ENCODE measurements at places on chromosomes 12 and 14.

GRCh38 chr14:88188745-88189416, 134.2 kb downstream of the KCNK10 start:
- DNase-seq, result no peak

DNA sequence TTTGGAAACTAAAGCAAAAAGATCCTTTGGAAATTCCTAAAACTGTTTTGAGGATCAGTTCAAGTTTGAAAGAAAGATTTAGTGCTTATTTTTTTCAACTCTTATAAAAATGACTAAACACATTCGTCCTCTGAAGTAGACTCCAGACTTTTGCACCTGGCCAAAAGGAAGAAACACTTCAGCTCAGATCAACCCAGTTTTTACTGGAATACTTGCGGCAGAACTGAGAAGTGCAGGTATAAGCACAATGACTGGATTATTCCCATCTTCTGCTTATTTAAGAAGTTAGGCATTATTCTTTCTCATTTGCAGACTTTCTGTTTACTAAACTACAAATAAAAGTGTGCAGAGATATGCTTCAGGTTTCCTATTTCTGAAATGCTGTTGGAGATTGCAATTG, 41.9 kb downstream of the PDE6H start:
- DNase-seq, result no peak

DNA sequence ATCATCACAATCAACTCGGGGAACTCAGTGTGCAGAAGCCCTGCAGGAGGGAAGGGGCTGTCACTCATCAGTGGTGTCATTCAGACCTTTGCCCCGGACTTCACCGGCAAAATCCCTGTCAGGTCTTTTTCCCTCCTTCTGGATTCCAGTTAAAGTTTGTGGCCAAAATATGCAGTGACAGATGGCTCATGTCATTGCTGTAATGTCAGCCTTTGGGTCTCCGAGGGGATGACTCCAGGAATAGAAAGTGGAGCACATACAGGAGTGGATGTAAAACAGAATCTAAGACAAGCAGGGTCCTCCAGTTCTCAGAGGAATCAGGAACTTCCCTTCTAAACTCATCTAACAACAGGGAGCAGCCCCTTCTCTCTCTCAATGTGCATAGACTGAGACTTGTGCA, 130.3 kb upstream of the RASSF8 start:
- DNase-seq, result no peak

DNA sequence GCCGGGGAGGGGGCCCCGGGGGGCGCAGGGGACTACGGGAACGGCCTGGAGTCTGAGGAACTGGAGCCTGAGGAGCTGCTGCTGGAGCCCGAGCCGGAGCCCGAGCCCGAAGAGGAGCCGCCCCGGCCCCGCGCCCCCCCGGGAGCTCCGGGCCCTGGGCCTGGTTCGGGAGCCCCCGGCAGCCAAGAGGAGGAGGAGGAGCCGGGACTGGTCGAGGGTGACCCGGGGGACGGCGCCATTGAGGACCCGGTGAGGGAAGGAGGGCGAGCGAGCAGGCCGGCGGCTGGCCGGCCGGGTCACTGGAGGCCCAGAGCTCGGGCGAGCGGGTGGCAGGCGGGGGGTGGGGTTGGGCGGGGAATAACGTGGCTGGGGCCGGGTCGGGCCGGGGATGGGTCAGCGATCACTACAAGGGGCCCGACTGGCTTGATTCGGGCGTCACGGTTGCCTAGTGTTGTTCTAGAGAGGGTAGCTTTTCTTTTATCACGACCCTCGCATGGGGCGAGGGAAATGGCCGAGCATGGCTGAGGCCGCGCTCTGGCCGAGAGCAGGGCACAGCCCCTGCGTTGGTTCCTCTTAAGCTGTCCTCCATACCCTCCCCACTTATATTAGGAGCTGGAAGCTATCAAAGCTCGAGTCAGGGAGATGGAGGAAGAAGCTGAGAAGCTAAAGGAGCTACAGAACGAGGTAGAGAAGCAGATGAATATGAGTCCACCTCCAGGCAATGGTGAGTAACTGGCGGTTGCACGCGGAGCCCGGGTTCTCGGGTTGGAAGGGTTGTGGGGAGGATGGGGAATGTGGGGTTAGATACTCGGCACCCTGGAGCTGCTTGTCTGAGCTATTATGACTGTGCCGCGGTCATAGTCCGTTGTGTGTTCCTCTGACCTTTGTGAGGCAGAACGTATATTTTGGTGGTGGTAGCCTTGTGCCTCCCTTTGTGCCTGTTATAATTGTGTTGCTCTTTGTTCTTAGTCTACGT, 603 bp downstream of the PABPN1 start:
- peak; percentile 60 for DNase-seq

DNA sequence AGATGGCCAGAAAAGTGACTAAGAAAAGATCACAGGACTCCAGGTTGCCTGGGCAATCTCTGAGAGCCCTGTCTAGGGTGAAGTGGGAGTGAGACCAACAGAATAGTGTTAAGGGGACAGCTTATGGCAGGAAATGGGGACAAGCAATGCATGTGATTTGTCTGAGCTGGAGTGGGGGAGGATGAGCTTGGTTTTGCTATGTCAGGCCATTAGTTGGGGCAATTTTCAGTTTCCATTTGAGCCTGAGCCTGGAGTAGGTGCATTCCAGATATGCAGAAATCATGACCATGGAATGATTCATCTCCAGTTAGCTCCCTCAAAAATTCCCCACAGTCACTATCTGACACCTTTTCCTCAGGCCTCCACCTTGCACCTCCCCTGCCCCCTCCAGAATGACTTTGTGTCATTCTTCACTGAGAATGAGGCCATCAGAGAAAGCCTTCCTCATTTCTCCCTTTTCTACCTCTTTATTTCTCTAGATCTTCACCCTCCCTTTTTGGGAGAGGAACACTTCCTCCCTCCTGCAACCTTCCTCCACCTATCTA, 150.9 kb upstream of the PLEKHG7 start:
- DNase-seq, result peak; percentile 96

DNA sequence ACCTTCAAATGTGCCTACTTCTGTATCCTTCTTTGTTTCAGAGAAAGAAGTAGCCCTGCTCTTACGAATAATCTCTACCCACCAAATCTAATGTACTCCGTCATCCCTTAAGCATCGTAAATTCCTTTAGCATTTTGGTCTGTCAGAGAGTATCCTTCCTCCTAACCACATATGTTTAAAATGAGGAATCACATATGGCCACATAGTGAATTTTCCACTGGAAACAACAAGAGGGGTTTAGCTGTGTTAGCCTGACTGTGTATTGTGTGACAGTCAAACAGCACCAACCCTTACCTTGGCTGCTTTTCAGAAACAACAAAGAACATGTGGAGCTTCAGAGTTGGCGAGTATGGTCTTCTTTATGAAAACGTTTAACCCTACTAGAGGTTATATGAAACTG, 5.5 kb downstream of the LUM start:
- DNase-seq, result no peak

- no peak for DNase-seq
Observed at GRCh38 chr12:106304001-106304421, 1.5 kb downstream of the TCP11L2 start.

DNA sequence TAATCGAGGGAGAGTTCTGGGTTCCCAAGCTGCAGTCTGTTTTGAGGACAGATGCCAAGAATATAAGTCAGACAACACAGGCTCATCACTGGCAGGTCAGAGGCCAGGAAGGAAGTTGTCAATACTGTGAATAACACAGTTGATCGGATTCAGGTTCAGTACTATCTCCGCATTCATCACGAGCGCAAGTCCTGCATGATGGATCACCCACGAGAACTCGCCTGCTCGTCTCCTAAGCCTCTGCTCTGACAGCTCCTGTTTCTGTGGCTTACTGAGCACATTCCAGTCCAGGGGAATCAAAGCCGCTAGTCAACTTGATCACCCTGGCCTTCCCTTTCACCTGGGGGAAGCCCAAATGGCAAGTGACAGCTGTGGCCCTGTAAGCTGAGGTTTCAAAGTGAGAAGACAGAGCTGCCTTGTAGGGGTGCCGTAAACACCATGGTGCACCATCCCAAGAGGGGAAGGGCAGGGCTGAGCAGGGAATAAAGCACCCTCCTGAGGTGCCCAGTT, 60.1 kb upstream of the DICER1 start:
- DNase-seq, result no peak

GRCh38 chr14:90303473-90303872, 28.3 kb downstream of the NRDE2 start:
- DNase-seq, result no peak

- peak; percentile 98 for DNase-seq
Observed at GRCh38 chr14:36091096-36091495, 85.4 kb downstream of the PTCSC3 start.

DNA sequence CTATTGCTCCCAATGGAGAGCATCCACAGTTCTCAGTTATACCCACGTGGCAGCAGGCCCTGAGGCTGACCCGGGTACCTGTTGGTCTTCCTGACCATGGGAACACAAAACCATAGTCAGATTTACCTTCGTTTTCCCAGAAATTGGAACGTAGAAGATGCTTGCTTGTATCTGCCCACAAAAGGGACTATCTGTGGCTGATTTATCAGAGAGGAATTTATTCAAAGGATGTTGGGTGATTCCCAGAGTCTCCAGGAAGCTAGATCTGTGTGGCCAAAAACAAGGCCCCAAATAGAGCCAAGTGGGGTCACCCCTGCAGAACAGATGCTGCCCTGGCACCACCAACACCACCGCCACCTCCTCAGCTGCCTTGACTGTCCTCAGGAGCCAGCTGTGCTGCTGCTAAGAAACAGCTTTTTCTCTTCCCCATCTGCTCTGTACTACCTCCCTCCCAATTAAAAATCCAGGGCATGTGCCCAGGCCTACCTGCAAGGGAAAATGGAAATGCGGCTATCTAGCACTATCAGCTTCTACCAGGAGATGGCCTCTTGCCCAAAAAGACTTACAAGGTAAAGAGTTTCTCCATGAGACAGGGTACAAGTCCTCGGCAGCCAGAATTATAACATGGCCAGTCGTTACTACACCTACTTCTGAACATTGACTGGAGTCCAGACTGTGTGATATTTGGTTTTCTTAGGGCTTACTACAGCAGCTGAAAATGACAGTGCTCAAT, 128.6 kb upstream of the PLEKHG7 start:
- DNase-seq, result peak; percentile 59

GRCh38 chr14:90045616-90046015, 16.2 kb upstream of the KCNK13 start:
- no peak for DNase-seq

GRCh38 chr12:38905480-38906351, at the start of gene CPNE8:
CPNE8 (minus strand) TSS chr12:38905591; CDS start chr12:38905534, 57 bp downstream.
- peak; percentile 53 for DNase-seq

DNA sequence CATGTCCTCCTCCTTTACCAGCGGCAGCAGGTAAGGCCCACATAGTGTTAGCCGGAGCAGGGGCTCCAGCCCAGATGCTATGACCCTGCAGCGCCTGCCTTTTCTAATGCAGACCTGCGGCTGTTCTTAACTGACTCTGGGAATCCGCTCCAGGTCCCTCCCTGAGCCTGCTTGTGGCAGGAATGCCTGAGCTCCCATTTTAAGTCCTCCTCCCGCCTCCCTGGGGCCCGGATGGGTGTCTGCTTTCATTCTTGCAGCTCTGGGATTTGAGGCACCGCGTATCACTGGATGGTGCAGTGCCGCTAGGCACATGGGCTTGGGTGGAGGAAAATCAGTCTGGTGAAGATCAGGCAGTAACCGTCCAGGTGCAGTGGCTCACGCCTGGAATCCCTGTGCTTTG, 7.6 kb downstream of the TSPAN9 start:
- no peak for DNase-seq

- DNase-seq, result no peak
Observed at GRCh38 chr12:89890161-89890560, 181.5 kb upstream of the ATP2B1 start.

GRCh38 chr14:20530771-20531571, 25.6 kb downstream of the RNASE10 start:
- DNase-seq, result peak; percentile 67

DNA sequence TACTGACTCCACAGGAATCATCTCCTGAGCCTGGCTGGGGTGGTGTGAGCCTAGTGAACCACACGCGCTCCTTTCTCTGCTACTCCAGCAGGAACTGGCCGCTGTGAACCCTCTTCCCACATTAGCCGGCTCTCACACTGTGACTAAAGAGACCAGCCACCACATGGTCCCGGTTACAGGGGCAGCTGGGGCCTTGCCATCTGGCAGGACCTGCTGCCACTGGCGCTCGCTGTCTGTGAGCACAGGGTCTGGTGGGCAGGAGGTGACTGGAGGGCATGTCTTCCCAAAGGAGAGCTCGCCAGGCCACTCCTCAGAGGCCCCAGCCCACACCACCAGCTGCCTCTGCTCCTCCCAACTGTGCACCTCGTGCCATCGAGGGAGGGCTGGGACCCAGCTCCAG, 99.3 kb downstream of the SINHCAF start:
- no peak for DNase-seq

GRCh38 chr12:121955258-121956237, 37.2 kb downstream of the CFAP251 start:
- DNase-seq, result no peak

DNA sequence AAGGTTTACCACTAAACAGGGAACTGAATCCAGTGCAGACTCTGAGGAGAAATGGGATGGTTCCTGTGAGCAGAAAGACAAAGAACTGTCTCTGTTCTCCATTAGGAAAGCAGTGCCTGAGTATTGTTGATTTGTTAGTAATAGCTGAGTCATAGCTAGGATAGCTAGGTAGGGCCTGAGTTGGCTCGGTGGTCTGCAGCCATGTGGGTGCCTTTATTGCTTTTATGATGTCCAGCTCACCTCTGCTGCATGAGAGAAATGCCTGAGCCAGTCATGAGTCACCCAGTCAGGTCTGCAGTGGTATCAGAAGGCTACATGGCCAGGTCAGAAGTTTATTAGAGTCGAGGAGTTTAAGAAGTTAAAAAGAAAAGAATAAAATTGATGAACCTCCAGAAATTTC, 24.2 kb downstream of the TRHDE start:
- peak; percentile 6 for DNase-seq

GRCh38 chr14:91186515-91187066, 57.9 kb downstream of the GPR68 start:
- peak; percentile 68 for DNase-seq

DNA sequence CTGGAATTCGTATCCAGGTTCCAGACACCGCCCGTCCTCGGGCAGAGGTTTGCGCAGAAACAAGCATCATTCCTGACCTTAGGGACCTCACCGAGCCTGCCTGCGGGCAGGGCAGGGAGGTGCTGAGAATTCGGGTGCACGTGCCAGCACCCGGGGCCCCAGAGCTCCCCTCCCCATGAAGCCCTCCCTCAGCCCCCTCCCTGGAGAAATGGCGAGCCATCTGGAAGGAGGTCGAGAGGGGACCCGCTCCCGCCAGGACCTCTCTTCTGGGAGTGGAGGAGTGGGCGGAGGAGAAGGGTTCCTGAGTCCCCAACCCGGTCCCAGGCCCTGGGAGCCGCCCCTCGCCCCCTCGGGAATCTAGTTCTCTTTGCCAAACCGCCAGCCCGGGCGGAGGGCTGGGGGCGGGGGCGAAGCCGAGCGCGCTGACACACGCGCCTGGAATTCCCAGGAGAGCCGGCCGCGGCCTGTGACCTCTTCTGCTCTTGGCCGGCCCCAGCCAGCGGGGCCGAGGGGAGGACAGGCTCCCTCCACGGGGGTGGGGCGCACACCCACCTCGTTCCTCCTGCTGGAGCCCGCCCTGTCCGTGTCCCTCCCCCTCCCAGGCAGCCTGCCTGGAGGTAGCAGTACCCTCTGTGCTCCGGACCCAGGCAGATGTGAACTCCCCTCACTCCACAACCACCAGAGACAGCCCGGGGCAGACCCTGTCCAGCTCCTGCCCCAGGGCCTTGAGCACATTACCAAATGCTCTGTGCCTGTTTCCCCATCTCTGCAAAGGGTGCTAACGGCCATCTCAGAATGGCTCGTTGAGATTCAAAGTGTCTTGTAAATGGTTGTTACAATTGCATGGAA, 23.0 kb upstream of the GPR132 start:
- peak; percentile 39 for DNase-seq
